ENCODE measurements at places on chromosomes 3 and 15. TPM values are rescaled to one million over a fixed set of nuclear protein-coding genes. Genes with fewer than 3 reads are reported as not detected.

Gene KBTBD13
- not detected for total RNA-seq

Gene TBL1XR1
- total RNA-seq, result 186 TPM

Gene CTXN2
- total RNA-seq, result 0.60 TPM

Gene TLR9
- not detected for total RNA-seq

Gene GHSR
- not detected for total RNA-seq

Gene BNIP2
- total RNA-seq, result 69.9 TPM

Gene PLA2G4E
- not detected for total RNA-seq

Gene GOLGA6A
- total RNA-seq, result 0.59 TPM

- DNase-seq, result peak; percentile 40
- H3K36me3 ChIP-seq, result no peaks in the 10 kb centered on the region
- H3K4me3 ChIP-seq, result no peak overlapping the region
Observed at GRCh38 chr15:90286678-90287077, 21.2 kb downstream of the NGRN start.

- H3K4me1 ChIP-seq, result peaks cover 11% of the 10 kb centered on the region
- H3K4me3 ChIP-seq, result no peak overlapping the region
- no peak overlapping the region for H3K27ac ChIP-seq
- DNase-seq, result no peak
- no peaks in the 10 kb centered on the region for H3K36me3 ChIP-seq
Observed at GRCh38 chr3:112605285-112605684, 35.7 kb downstream of the CCDC80 start.

- no peaks in the 10 kb centered on the region for H3K27me3 ChIP-seq
- no peak for DNase-seq
- H3K27ac ChIP-seq, result no peak overlapping the region
- H3K4me3 ChIP-seq, result no peak overlapping the region
- H3K36me3 ChIP-seq, result no peaks in the 10 kb centered on the region
Observed at GRCh38 chr15:88072598-88073390, 183.7 kb downstream of the NTRK3 start.

DNA sequence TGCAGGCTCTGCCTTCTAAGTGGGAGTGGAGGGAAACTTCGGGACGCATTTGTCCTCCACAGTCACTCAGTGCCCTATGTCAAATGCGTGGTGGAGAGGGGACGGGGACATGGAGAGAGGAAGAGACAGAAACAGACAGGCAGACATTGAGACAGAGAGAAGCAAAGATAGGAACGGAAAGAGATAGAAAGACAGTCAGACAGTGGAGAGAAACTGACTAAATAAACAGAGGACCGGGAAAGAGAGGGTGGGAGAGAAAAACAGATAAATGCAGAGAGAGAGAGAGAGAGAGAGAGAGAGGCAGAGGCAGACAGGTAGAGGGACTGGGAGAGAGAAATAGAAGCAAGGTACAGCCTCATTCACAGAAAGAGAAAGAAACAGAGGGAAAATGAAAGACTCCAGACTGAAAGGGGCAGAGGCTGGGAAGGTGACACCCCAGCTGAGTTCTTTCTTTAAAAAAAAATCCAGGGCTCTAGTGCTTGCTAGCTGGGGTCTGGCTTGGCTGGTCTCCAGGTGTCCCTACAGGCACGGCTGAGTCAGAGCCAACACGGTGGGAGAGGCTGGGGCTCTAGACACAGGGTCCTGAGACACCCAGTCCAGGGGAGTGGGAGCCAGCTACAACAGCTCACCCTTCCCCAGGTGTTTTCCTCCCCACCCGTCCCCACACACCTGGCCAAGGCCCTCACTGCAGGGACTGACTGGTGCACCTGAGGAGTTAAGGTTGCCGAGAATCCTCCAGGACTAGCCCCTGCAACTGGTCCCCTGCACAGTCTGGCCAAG, 506.1 kb upstream of the PROK2 start:
- H3K36me3 ChIP-seq, result no peaks in the 10 kb centered on the region
- H3K4me1 ChIP-seq, result peaks cover 11% of the 10 kb centered on the region
- no peaks in the 10 kb centered on the region for H3K27me3 ChIP-seq
- no peak overlapping the region for H3K4me3 ChIP-seq

DNA sequence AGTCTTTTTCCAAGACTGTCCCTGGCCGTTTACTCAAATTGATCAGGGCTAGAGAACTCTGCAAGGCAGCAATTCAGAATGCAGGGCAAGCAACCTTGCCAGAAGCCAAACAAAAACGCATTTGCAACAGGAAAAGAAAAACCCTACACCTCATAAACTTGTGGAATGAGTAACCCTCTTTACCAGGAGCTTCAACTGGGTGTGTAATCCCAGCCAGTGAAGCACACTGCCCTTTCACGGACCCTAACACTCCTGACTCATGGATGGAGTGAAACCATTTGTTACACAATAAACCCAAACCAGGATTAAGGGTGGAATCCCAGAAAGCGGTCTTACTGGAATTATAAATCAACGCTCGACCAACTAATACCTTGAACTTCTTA, 14.8 kb upstream of the LDHAL6B start:
- no peaks in the 10 kb centered on the region for H3K4me1 ChIP-seq
- H3K27me3 ChIP-seq, result no peaks in the 10 kb centered on the region
- no peak for DNase-seq
- no peak overlapping the region for H3K4me3 ChIP-seq
- no peak overlapping the region for H3K27ac ChIP-seq

DNA sequence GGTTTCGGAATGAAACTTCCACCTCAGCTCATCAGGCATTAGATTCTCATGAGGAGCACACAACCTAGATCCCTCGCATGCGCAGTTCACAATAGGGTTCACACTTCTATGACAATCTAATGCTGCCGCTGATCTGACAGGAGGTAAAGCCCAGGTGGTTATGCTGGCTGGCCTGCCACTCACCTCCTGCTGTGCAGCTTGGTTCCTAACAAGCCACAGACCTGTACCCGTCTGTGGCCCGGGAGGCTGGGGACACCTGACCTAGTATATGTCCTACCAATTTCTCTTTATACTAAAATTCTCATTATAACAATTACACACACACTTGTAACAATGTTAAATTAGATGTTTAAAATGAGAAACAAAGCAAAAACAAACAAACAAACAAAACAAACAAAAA, 172.2 kb downstream of the SLC9A9 start:
- H3K4me1 ChIP-seq, result no peaks in the 10 kb centered on the region
- H3K27ac ChIP-seq, result no peak overlapping the region
- no peaks in the 10 kb centered on the region for H3K27me3 ChIP-seq
- no peaks in the 10 kb centered on the region for H3K36me3 ChIP-seq
- no peak for DNase-seq

- no peak overlapping the region for H3K4me3 ChIP-seq
- no peaks in the 10 kb centered on the region for H3K36me3 ChIP-seq
- no peaks in the 10 kb centered on the region for H3K4me1 ChIP-seq
- H3K27me3 ChIP-seq, result no peaks in the 10 kb centered on the region
- no peak overlapping the region for H3K27ac ChIP-seq
Observed at GRCh38 chr15:36210426-36210825, 369.0 kb upstream of the CDIN1 start.

- no peaks in the 10 kb centered on the region for H3K27me3 ChIP-seq
- no peaks in the 10 kb centered on the region for H3K4me1 ChIP-seq
- H3K36me3 ChIP-seq, result no peaks in the 10 kb centered on the region
- peak; percentile 37 for DNase-seq
Observed at GRCh38 chr3:62051506-62051905, 321.8 kb downstream of the FEZF2 start.

GRCh38 chr3:160474416-160474838, 24.8 kb upstream of the TRIM59 start:
- no peak for DNase-seq
- H3K4me3 ChIP-seq, result no peak overlapping the region
- H3K27me3 ChIP-seq, result no peaks in the 10 kb centered on the region

GRCh38 chr3:139638518-139638917, 39.3 kb downstream of the NMNAT3 start:
- no peaks in the 10 kb centered on the region for H3K36me3 ChIP-seq
- H3K27ac ChIP-seq, result no peak overlapping the region
- no peaks in the 10 kb centered on the region for H3K27me3 ChIP-seq

DNA sequence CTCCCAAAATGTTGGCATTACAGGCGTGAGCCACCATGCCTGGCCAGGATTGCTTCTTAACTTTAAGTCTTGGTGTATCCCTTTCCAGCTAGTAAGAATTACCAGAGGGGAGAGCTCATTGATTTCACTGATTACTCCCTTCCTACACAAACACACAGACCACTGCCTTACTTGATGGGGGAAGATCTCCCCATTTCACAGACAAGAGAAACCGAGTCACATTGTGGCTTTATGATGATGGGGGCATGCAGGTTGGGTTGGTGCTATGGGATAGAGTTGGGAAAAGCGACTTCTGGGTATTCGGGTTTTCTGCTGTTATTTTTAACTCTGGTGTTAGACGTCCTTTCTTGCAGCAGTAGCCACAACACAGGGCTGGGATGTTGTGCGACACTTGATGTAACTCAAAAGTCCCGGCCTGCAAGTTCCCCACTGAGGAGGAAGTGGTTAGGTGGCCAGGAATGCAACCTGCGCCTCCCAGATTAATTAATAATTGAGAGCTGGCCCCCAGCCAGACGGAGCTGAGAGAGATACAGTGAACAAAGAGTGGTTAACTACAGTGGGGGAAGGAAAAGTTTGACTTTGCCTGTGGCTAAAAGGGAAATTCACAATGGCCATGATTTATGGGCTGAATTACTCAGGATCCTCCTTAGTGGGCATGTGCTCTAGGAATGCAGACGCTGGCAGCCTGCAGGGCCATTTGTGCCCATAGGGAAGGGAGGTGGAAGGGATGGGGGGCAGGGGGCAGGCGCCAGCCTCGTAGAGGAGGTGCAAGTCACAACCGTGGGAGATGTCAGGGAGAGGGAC, 63.6 kb downstream of the SMAD6 start:
- H3K27ac ChIP-seq, result no peak overlapping the region
- no peak for DNase-seq
- H3K4me1 ChIP-seq, result peaks cover 26% of the 10 kb centered on the region
- H3K4me3 ChIP-seq, result no peak overlapping the region
- no peaks in the 10 kb centered on the region for H3K36me3 ChIP-seq
- no peaks in the 10 kb centered on the region for H3K27me3 ChIP-seq

DNA sequence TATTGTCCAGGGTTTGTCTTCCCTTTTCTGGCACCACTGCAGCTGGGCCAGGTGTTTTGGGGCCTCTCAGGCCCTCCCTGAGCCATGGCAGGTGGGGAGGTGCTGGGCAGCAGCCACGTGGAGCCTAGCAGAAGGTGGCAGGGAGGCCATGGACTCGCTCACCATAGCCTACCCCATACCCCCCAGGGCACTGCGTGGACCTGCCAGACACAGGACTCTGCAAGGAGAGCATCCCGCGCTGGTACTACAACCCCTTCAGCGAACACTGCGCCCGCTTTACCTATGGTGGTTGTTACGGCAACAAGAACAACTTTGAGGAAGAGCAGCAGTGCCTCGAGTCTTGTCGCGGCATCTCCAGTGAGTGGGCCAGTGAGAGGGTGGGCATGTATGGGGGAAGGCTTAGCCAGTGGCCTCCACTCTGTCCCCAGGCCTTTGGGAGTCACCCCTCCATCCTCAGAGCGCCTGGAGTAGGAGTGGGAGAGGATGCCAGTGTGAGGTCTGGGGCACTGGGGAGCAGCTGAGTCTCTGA, 11.9 kb downstream of the SPINT1 start:
- H3K36me3 ChIP-seq, result no peaks in the 10 kb centered on the region
- H3K4me1 ChIP-seq, result no peaks in the 10 kb centered on the region
- no peak overlapping the region for H3K27ac ChIP-seq
- DNase-seq, result no peak

DNA sequence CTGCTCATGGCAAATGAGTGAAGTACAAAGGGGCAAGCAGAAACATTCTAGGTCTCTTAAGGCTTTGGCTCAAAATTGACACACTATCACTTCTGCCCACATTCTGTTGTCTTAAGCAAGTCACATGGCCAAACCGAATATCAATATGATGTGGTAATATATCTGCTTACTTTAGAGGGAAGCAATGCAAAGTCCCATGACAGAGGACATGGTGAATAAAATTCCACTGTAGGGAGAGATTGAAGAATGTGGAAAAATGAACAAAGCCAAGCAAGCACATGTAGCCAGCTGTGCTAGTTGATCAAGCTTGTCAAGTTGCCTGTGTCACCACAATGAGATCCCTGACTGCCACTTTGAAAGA, 11.2 kb upstream of the TBC1D5 start:
- H3K27ac ChIP-seq, result no peak overlapping the region
- no peaks in the 10 kb centered on the region for H3K4me1 ChIP-seq
- no peak for DNase-seq

- peak; percentile 66 for DNase-seq
- H3K36me3 ChIP-seq, result no peaks in the 10 kb centered on the region
- no peaks in the 10 kb centered on the region for H3K4me1 ChIP-seq
- peaks cover 15% of the 10 kb centered on the region for H3K27me3 ChIP-seq
- no peak overlapping the region for H3K27ac ChIP-seq
Observed at GRCh38 chr15:22786868-22787698, 639 bp downstream of the NIPA1 start.

DNA sequence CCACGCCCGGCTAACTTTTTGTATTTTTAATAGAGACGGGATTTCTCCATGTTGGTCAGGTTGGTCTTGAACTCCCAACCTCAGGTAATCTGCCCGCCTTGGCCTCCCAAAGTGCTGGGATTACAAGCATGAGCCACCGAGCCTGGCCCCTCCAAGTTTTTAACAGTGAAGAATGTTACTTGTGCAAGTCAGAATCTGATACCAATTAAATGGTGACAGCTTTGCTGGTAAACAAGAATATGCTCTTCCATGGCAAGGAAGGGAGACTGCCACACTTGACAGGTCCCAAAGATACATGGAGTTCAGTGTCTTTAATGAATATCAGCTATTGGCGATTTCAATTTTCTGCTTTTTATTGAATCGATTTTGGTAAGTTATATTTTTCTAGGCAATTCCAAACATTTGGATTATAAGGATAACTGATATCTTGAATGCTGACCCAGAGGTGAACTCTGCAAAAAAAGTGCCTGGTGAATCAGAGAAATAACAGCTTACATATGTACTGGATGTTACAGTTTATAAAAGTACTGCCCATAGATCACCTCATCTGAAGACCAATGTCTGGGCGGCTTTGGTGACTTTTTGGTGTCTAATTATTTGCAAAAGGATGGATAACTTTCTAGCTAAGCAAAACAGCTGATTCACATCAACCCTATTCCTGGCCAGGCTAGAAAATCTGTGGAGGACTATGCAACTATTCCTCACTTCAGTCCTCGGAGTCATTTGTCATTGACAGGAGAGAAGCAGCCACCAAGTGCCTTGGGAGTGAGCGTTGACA, 1.2 kb downstream of the PARP16 start:
- H3K36me3 ChIP-seq, result no peaks in the 10 kb centered on the region
- H3K4me1 ChIP-seq, result peaks cover 6% of the 10 kb centered on the region
- H3K4me3 ChIP-seq, result peak overlapping the region; percentile 58
- no peak overlapping the region for H3K27ac ChIP-seq
- DNase-seq, result no peak

DNA sequence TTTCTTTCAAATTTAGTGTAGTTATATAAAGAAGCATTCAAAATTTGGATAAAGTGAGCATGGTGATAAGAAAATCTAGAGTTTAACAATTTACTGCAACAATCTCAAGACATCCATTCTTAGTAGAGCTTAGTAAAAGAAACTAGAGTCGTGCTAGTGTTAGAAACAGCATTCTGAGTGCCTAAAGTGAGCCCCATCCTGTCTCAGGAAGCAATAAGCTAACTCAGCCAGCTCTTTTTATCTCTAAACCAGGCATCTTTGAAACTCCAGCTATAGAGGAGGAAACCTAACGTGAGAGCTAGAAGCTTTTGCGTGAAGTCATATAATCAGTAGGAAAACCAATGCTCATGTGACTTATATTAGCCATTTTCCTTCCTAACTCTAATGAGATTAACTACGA, 1187.1 kb upstream of the EPHA6 start:
- no peaks in the 10 kb centered on the region for H3K36me3 ChIP-seq
- H3K27me3 ChIP-seq, result no peaks in the 10 kb centered on the region
- no peak overlapping the region for H3K4me3 ChIP-seq
- no peak overlapping the region for H3K27ac ChIP-seq
